HT1080 (cell line): ENCODE measurements at places on chromosomes 3 and 15. TPM values are rescaled to one million over a fixed set of nuclear protein-coding genes. Genes with fewer than 3 reads are reported as not detected.

GRCh38 chr3:136385457-136385856 lies 135.3 kb downstream of the PCCB start:
- no peak for DNase-seq

- no peak for DNase-seq
Measured at GRCh38 chr3:140170612-140171011, 235.6 kb downstream of the CLSTN2 start.

DNA sequence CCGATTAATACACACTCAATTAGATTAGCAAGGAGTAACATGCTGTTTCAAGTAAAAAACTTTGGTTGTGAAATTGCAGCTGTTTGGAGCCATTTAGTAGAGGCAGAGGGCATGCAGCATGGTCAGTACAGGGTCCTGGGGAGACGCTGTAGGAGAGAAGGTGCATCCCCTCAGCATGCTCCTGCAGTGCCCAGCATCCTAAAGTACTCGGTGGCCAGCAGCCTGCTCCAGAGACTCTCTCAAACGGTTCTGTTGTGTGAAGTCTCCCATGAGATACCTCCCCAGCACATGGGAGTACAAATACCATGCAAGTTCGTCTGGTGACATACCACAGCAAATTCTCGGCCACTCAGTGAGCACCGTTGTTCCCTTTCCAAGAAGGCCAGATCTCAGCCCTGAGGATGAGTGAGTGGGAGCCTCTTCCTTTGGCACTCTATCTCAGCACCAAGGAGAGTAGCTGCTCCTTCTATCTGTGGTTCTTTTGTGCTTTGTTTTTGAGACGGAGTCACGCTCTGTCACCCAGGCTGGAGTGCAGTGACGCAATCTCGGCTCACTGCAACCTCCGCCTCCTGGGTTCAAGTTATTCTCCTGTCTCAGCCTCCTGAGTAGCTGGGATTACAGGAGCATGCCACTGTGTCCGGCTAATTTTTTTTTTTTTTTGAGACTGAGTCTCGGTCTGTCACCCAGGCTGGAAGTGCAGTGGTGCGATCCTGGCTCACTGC lies 72.7 kb downstream of the TJP1 start:
- no peak for DNase-seq

- DNase-seq: peak; percentile 70
Measured at GRCh38 chr3:49703443-49703927, 14.1 kb downstream of the RNF123 start.

GRCh38 chr3:58355179-58355578 lies 22.5 kb downstream of the PXK start:
- DNase-seq: no peak

- DNase-seq: peak; percentile 60
Measured at GRCh38 chr3:188319569-188319968, 165.6 kb downstream of the LPP start.

DNA sequence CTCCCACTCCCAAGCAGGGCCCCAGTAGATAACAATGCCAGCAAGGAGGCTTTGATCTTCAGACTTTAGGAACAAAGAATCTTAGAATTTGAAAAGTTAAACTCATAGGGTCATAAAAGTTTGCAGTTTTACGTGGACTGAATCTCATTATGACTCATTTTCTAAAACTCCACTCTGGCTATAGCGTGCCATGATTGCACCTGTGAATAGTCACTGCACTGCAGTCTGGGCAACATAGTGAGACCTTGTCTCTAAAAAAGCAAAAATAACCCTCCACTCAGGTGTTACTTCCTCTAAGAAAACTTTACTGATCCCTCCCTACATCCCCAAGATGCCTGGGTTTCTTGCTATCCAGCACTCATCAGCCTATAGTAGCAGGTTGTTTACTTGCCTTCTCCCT lies 104.5 kb downstream of the IL20RB start:
- no peak for DNase-seq

DNA sequence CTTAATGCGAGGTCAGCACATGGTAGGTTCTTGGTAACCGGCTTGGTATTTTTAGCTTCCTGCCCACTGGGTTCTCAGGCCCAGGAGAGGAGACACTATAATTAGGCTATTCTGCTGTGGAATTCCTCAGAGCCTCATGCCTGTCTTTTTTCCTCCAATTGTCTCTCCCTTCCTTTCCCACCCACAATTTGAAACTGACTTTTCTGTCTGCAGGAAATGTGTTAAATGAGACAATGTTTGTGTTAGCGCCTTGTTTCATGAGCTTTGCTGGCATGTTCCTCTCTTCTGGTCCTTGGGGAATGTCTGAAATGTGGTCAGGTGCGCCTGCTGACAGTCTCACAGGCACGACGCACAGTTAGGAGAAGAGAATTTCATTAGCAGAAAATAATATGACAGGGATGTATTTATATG lies 223.6 kb upstream of the CTNNB1 start:
- DNase-seq: peak; percentile 29

- peak; percentile 87 for DNase-seq
Measured at GRCh38 chr3:12841149-12841969, at the start of gene RPL32. Gene RPL32 (minus strand): TSS chr3:12841565. CDS start chr3:12840237, 1,328 bp downstream.

GRCh38 chr3:14853271-14853951 lies 34.6 kb downstream of the FGD5 start:
- DNase-seq: no peak

- no peak for DNase-seq
Measured at GRCh38 chr3:86984271-86984670, 6.7 kb downstream of the VGLL3 start.

- DNase-seq: no peak
Measured at GRCh38 chr3:189898559-189899153, 222.0 kb downstream of the P3H2 start.

- peak; percentile 52 for DNase-seq
Measured at GRCh38 chr3:46006238-46007032, 10.8 kb upstream of the FYCO1 start.

DNA sequence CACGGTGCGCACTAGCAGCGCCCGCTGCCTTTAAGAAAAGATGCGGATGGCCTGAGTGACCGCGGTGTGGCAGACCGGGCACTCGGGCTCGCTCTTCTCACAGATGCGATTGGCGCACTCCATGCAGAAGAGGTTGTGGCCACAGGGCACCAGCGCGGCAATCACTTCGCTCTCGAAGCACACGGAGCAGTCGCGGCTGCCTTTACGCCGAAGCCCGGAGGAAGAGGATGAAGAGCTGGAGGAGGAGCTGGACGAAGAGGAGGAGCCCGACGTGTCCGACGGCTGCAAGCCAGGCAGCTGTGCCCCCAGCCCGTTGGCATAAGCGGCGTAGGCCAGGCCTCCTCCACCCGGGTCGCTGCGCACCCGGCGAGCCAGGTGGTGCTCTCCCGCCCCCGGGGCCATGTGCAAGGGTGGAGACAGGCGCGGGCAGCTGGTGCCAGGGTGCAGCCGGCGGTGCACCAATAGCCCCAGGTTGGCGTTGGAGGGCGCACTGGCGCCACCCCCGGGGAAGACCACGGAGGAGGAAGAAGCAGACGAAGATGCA lies 2.6 kb downstream of the MEX3B start:
- DNase-seq: no peak

DNA sequence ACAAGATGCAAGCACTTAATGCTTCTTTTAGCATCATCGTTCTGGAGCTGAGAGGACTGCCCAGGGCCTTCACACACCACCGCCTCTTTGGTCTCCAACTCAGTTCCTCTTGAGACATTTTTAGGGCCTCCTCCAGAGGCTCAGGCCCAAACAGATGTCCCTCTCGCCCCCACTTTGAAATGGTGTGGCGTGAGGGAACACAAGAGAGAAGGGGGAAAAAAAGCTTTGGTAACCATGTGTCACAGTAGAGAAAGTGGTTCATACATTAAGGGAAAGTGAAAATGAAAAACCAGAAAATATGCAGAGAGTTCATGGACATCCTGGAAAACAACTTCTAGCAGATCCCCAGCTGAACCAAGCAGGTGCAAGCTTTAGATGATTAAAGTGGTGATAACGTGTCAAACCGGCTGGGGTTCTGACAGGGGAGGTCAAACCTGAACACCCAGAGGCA lies 33.1 kb upstream of the FOXP1 start:
- no peak for DNase-seq

DNA sequence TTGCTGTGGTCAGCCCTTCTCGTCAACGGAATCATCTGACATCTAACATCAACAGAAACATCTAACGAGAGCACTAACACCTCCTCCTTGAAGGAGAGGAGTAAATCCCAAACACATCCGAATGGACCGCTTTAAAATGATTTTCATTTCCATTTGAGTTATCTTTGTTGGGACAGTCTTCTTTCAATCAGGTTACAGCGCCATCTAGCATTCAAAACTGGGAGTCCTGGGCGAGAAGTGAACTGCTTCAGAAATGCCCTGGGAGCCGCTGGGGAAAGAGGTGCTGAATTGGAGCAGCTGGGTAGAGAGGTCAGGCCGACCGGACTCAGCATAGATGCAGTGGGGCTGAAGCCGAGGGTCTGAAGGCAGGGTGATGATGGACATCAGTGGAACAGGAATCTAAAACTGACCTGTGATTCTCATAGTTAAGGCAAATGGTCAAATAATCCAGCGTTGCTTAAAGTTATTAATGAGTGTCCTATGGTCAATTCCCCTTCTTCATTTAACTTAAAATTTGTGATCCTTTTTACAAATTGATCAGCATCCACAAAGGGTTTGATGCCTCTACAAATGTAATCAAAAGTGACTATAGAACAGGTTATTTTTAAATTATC lies 170.0 kb upstream of the NDN start:
- peak; percentile 39 for DNase-seq

- DNase-seq: no peak
Measured at GRCh38 chr3:19539518-19540392, 391.4 kb downstream of the KCNH8 start.

GRCh38 chr3:42013691-42014457 lies 52.0 kb upstream of the ULK4 start:
- no peak for DNase-seq

DNA sequence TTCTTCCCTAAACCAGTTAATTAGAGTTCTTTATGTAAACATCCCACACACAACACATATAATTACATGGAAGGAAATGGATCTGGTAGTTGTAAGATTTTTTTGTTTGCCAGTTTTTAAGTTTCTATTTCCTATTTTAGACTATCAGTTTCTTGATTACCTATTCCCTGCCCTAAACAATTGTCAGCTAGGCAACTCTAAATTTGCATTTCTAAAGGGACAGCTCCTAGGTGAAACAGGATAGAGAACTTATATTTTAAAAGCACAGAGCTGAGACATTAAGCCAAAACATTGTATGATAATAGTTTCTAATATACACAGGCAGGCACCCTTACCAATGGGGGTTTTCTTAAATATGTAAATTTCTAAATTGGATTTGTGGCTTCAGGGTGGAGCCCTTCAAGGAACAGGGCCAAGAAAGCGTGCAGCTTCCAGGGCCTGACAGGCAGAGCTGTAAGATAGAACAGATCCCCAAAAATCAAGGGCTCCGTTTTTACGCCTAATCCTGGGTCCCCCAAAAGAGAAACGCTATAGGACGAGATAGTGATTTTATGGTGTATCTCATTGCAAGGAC lies 8.9 kb downstream of the LEKR1 start:
- DNase-seq: no peak

DNA sequence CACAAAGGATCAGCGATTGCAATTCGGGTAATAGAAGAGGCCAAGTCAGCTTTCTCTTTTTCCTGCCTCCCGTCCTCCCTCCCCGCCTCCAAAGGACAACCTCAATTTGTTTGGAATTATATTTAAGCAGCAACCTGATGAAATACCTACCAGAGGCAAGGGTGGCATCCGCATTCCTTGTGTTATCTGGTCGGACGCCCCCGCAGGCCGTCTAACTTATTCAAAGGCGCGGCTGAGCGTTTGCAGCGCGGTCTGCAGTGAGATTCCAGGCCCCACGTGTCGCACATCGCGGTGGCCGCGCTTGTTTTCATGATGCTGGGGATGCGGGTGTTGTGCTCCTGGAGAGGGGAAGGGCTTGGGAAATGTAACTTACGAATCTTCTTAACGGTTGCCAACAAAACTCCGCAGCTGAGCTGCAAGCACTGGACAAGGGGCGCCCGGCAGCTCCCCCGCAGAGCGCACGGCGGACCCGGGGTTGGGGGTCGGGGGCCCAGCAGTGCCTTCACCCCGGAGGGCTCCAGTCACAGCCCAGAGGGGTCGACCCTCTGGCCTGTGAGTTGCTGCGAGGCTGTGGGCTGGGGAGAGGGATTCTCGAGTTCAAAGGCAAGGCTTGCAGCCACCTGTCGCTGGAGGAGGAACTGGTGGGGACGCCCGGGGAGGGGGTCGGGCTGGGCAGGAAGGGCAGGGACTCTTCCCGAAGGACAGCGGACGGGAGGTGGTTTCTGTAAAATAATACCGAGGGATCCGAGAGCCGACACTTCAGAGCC lies 20.5 kb upstream of the RGMA start:
- no peak for DNase-seq

GRCh38 chr15:83219026-83219425 lies 11.4 kb upstream of the HDGFL3 start:
- peak; percentile 49 for DNase-seq

DNA sequence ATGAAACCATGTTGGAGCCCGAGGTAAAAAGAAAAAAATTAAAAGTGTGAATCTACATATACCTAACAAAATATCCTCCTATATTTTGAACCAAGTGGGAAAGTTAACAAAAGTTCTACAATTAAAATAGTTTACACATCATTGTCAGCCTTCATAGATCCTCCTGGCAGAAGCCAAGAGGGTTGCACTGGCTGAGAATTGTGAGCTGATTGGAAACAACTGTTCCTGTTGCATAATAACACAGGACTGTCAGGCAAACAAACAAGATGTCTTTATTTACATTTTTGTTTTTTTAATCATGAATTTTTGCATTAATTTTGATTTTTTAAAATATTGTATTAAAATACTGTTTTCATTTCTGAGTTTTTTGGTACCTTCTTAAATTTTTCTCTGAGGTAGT lies 215.2 kb upstream of the MME start:
- no peak for DNase-seq

The CAMK2N2 gene
- 3.6 and 10.5 TPM in 2 replicates for total RNA-seq

The PLS1 gene
- 20.8 and 24.8 TPM in 2 replicates for total RNA-seq

The KCNMB3 gene
- 0.23 and 0.45 TPM in 2 replicates for total RNA-seq

The SV2B gene
- total RNA-seq: 0.10 TPM in 1 of 2 replicates, not detected in the other

The CFAP20DC gene
- 1.0 and 2.4 TPM in 2 replicates for total RNA-seq

The TRIM59 gene
- total RNA-seq: 13.3 and 16.5 TPM in 2 replicates

The SLC2A2 gene
- total RNA-seq: not detected in 2 replicates

The SEMA3F gene
- 45.7 and 48.6 TPM in 2 replicates for total RNA-seq

The COL6A5 gene
- total RNA-seq: 0.17 and 0.26 TPM in 2 replicates

The ISLR gene
- total RNA-seq: 0.05 TPM in 1 of 2 replicates, not detected in the other
